ENCODE measurements at places on chromosomes 11 and 22.
A peak's percentile ranks its signal among the peaks of the same experiment; 100 is the strongest.

DNA sequence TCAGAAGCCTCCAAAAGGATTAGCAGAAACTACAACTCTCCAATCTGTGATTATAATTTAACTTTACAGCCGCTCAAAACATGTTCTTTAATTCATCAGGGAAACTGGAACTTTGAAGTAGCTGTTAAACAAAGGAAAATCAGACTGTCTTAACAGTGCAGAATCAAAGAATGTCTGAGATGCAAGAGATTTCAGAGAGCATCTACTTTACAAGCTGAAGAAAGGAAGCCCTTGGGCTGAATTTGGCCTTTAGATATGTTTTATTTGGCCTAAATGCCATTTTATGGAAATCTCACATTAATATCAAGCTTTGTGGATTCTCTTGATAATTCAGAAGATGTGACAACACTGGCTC is 281.5 kb upstream of the CTSC start:
- DNase-seq: no peak

- DNase-seq: no peak
Observed at GRCh38 chr11:113778111-113778910, 1.3 kb upstream of the CLDN25 start.

- no peak for DNase-seq
Observed at GRCh38 chr22:19405133-19405532, 26.4 kb downstream of the HIRA start.

GRCh38 chr11:94954753-94955152 is 18.6 kb downstream of the CWC15 start:
- DNase-seq: no peak

DNA sequence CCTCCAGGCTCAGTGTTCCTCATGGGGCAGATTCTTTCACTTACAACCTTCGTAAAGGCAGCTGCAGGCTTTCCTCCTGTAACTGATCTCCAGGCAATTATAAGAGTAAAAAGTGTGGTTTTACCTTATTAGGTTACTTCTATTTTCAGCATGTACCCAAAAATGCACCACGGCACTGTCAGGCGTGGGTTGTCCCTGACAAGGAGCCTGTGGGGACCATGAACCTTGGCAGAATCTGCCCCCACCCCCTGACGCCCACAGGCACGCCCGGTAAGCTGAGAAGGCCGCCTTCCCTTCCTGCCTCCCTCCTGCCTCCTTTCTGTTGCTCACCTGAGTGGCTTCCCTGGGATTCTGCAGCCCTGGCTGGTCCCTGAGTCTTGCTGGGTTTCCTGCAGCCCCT is 1383.3 kb downstream of the TBC1D22A start:
- DNase-seq: no peak

- no peak for DNase-seq
Observed at GRCh38 chr22:35381424-35382009, 621 bp downstream of the HMOX1 start.

GRCh38 chr11:76839311-76839710 is 21.4 kb upstream of the ACER3 start:
- no peak for DNase-seq

DNA sequence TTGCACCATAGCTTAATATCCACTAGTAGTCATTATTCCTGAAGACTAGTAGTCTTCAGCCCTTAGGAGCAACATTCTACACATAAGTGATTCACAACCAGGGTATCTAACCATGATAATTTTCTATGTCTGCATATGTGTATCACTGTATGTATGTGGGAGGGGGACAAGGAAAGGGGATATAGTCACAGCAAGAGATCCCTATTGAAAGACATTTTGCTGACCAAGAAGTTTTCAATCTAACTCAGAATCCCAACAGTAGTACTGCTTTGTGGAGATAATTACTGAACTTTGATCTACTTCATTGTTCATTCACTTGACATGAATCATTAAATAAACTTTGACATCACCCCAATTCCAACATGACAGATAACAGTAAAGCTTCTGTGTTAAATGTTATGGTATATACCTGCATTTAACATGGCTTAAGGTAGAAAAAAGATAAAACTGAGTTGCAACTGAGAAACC is 10.3 kb downstream of the PIK3C2A start:
- no peak for DNase-seq

DNA sequence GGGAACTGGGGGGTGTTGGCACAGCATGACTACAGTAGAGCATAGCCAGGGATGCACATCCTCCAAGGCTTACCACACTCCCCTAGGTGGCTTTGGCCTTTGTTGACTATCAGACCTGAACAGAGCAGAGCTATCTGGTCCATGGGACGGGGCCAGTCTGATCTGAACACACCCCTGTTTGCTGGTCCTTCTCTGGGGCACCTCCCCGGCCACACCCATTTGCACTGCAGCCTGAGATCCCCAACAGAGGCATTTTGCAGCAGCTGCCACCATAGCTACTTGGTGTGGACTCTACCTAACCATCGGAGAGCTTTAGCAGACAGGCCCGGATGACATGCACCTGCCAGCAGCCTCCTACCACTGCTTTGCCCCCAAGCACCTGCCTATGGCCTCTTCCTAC is 75.8 kb upstream of the NOX4 start:
- DNase-seq: no peak

DNA sequence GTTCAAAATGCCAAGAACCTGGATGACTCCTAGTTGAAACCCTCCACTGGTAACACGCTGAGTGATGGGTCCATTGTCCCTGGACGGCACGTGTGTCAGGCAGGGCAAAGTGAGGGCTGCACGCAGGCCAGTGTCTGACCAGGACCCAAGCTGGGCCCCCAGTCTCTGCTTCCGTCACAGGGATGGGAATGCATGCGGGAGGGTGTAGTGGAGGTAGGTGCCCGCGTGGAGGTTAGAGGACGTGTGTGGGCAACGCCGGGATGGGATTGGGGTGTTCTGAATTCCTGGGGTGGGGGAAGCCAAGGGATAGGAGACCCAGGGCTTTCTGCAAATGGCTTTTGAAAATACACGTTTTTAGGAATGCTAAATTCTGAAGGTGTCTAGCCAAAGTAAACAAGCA is 943.3 kb downstream of the BRD1 start:
- DNase-seq: no peak

- DNase-seq: no peak
Observed at GRCh38 chr11:127451861-127452260, 451.3 kb upstream of the KIRREL3 start.

- DNase-seq: no peak
Observed at GRCh38 chr11:18065572-18065971, 19.5 kb upstream of the TPH1 start.

GRCh38 chr22:32509045-32509444 is 34.4 kb downstream of the FBXO7 start:
- no peak for DNase-seq

GRCh38 chr11:65187971-65188461 is 6.3 kb downstream of the CAPN1 start:
- no peak for DNase-seq

DNA sequence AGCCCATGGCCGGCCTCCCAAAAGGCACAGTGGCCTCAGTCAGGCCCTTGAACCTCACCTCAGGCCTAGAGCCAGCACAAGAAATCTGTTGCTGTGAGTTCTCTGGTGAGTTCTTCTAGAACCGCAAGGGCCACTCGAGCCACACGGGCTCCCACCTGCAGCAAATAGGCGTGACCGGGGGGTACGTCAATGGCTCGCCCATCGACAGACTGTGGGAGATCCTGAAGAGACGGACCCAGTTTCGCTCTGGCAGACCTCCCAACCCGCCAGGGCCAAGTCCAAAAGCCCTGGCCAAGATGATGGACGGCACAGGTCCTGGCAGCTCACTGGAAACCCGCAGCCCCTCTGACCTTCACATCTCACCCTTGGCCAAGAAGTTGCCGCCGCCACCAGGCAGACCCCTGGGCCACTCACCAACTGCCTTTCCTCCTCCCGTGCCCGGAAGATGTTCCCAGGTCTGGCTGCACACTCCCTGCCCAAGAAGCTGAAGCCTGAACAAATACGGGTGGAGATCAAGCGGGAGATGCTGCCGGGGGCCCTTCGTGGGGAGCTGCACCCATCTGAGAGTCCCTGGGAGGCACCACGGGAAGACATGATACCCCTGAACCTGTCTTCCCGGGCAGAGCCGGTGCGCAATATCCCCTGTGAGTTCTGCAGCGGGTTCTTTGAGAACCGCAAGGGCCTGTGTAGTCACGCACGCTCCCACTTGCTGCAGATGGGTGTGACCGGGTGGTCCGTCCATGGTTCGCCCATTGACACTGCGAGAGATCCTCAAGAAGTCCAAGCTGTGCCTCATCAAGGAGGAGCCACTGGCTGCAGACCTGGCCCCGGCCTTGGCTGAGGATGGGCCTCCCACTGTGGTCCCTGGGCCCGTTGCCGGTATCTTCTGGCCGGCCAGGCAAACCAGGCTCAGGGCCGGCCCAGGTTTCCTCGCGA is 544.2 kb upstream of the CCDC179 start:
- DNase-seq: peak; percentile 9

DNA sequence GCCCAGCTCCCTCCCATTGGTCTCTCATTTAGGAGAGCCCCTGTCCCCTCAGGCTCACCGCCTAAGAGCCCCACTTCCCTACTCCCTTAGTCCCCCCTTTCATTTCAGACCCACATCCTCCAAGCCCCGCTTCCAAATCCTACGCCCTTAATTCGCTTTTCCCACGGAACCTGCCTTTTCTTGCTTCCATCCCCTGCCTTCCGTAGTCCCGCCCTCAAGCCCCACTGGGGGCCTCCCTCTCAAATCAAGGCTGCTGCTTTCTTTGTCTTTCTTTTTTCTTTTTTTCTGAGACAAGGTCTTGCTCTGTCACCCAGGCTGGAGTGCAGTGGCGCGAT is 396 bp downstream of the CCDC157 start:
- no peak for DNase-seq

DNA sequence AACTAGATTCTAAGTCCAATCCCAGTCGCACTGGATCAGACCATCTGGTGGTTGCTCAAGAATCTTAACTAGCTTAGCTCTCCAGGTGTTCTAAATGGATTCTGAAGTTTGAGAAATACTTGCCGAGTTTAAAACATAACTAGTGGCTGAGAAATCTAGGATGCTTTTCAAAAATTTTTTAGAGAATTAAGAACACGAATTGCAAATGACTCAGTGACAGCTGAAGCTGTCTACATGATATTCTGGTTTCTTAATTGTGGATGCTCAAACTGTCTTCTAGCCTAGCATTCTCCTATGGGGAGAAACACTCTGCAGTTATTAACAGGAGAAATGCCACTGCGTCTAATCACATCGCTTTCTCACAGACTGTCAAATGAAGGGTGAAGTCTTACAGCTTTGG is 20.2 kb upstream of the TP53AIP1 start:
- DNase-seq: no peak

DNA sequence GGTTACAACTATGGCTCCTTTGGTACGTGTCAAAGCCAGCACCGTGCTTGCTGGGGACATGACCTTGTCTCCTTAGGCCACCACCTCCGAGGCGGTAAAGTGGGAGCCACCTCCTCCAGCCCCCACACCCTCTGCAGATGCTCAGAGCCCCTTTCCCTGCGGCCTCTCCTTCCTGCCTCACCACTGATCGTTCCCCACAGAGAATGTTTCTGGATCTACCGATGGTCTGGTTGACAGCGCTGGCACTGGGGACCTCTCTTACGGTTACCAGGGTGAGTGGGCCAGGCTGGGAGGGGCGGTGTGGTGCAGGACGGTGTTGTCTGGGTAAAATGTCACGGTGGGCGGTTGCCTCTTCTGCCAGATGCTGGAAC is 8.9 kb downstream of the SIDT2 start:
- no peak for DNase-seq

- no peak for DNase-seq
Observed at GRCh38 chr11:116649268-116649667, 123.5 kb downstream of the BUD13 start.

- DNase-seq: no peak
Observed at GRCh38 chr11:47314992-47315391, 37.5 kb downstream of the MYBPC3 start.

DNA sequence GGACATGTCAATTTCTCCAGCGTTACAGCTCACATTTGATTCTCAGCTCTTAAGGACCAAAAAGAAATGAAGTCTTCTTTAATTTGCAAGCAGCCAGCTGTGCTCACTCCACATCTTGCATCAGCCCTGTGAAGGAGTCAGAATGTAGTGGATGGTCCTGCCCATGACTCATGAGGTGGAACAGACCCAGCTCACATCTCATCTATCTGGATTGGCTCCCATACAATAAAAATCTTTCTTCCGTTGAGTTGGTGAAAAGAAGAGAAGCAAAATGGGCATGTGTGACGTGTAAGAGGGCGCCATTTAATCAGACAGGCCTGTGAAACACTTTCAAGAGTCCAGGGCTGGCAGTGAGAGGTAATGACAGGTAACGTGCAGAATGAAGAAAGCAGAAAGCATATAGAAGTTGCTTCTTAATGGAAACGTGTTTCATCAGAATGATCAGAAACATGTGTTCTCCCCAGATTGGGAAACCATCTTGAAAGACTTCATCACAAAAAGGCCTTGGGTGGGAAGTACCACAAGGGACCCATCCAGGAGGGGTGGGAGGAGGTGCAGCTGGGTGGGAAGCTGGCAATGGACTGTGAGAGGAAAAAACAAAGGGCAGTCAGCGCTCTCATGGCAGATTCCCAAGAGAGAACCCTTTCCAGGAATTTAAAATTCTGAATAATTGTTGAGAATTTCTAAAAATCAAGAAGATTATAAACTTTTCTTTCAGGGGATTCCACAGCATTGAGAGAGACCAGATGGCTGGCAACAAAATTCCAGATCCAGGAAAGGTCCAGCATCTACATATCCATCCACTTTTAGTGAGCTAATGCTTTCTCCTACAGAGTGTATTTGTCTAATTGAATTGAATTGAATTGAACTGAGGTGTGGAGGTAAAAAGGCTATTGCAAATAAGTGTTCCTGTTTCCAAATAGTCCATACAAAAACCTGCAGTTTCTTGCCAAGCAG is 57.0 kb downstream of the ETS1 start:
- no peak for DNase-seq

DNA sequence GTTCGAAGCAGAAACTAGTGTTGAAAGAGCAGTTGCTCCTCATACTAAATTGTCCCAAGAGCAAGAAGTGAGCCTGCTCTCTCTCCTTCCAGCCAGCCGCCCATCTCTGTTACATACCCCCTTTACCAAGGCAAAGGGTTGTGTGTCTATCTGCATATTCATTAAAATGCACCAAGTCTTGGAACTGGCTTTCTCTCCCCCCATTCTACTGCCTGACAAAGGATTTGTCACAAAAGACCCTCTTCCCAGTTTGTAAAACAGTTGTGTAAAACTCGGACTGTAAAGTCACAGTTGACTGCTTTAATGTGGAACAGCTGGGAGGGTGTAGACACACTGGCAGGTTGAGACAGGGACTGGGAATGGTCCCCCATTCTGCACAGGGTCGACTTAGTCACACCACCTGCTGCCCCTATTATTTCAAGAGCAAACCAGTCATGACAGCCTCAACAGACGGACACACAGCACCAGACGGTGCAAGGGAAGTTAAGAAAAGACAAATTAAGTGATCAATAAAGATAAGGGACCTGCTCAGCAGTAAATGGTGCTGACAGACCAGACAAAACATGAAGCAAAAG is 60.0 kb upstream of the HTATIP2 start:
- DNase-seq: no peak

All from GM13976 (cell line).